ENCODE measurements at places on chromosomes 6 and 20. TPM values are rescaled to one million over a fixed set of nuclear protein-coding genes. Genes with fewer than 3 reads are reported as not detected.

The TMEM30A gene
- total RNA-seq = 56.2 TPM

The C6orf163 gene
- total RNA-seq = 2.0 TPM

The BMP2 gene
- total RNA-seq = not detected

The RIPOR3 gene
- 0.23 TPM for total RNA-seq

The SLC17A2 gene
- not detected for total RNA-seq

All from activated T-cell treated with anti-CD3 and anti-CD28 coated beads, Interleukin-2, amount 50 U/mL, for 72 hours (primary cell).